OCI-LY7 (cell line): ENCODE measurements at places on chromosomes 1 and 21.

DNA sequence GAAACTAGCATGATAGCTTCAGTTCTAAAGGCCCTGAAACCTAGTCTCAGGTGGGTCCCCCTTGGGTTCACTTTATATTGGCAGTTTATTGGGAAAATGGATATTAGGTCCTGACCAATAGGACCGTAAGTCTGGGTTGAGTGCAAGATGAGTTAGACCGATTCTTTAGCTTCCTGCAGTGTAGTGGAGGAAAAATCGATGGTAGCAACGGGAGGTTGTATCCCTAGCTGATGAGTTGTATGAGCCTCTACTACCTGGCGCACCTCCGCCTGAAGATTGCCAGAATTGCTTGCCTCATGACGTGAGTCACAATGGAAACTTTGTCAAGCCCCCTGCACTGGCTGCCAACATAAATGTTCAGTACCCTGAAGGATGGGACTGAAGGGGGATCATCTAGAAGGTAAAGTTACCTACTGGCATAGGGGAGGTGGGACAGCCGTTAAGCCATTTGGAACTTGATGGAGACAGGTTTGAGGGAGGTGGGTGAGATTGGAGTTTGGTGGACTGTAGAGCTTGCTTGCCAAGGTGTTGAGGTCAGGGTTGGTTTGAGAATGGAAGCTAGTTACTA lies 3.9 kb downstream of the RCC1 start:
- peak; percentile 30 for DNase-seq

DNA sequence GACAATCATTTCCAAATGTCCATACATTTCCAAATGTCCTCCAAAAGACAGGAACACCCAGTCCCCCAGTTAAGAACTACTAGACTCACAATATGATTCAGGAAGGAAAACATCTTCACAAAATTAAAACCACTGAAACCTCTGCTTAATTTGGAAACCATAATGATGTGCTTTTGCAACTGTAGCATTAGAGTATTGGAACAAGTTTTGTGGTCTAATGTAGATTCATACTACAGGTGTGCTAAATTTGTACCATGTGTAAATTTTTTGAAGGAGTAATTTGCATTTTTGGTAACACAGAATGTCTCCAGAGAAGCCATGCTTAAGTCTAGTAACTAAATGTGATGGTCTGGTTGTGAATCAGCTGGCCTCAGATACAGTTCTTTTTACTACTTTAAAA lies 129.6 kb downstream of the DPYD start:
- no peak for DNase-seq

DNA sequence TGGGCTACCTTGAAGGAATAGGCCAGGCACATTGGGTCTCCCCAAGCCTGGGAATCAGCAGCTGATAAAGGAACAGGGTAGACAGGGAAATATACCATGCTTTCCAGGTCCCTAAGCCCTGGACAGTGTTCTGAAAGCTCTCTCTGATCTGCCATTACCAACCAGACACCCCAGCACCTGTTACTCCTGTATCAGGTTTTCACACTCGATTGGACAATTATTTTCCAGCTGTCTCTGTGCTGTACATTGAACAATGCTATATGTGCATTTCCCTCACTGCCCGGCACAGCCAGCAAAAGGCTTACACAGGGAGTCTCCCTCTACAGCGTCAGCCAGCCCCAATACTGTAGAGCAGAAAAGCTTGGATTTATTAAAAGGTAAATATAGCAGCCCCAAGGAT lies 4.7 kb downstream of the CFAP45 start:
- no peak for DNase-seq

DNA sequence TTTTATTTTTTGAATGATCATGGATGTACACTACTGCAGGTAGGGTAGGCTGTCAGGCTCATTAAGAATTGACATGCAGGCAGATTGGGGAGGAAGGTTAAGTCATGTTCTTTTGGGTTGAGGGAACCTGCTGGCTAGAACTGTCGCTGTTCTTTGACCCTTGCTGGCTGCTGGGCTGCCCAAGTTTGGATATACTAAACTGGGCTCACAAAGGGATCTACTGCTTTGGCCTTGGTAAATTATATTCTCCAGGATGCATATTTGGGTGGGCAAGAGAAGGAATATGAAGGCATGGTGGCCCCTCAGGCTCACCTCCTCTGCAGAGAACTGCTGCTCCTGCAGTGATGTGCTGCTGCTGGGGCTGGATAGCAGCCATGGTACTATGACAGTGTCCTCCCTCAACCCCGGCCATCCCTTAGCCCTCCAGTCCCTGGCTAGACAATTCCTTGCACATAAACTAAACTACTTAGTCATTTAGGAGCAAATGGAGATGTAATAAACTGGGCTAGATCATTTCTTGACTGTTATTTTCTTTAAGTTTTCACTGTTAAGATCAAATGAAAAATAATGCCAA lies 6.1 kb downstream of the ATP1A1 start:
- DNase-seq, result no peak

DNA sequence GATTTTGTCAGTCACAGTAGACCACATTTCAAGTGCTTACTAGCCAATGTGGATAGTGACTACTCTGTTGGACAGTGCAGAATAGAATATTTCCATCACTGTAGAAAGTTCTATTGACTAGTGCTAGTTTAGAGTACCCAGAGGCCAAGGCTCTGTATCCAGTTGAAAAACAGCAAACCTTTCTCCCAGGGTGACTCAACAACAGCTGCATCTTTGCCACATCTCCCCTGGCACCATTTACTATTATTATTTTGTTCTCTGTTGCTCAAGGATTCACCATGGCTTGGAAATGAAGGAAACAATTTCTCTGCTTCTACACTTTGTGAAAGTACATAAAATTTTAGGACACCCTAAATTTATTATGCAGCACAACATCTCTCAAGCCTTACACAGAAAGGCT lies 85.3 kb upstream of the WDR26 start:
- no peak for DNase-seq

DNA sequence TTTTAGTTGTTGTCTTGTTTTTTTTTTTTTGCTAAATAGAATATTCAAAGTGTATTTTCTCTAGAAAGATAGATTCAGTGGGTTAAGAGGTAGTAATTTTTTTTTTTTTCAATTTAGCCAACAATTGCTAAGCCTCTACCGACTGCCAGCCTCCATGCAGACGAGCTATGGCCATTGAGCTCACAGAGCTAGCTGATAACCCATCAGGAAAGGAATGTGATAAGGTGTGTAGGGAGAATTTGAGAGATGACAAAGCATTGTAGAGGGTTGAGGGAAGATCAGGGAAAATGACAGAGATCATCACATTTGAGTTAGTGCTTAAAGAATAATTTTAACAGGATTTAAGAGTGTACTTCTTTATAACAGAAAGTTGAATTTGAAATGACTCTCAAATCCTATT lies 30.6 kb downstream of the DNM3 start:
- no peak for DNase-seq

- peak; percentile 93 for DNase-seq
Measured at GRCh38 chr1:39269791-39270342, 65.4 kb downstream of the MACF1 start.

- DNase-seq, result no peak
Measured at GRCh38 chr1:240395336-240395735, 216.6 kb downstream of the GREM2 start.

DNA sequence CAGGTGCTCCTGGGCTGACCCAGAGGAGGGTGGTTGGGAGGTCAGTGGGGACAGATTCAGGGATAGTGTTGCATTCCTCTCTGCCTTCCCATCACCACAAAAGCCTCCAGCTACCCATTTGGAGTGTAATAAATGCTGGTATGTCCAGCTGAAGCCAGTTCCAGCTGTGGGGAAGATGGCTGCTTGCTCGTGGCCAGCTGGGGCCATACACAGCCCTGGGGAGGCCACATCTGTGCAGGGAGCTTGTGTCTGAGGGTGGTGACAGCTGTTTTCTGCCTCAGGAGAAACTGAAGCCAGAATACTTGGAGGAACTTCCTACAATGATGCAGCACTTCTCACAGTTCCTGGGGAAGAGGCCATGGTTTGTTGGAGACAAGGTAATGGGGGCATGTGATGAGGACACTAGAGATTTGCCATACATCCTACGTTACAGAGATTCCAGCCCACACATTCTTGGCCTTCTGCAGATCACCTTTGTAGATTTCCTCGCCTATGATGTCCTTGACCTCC lies 2.7 kb downstream of the GSTM4 start:
- no peak for DNase-seq

- no peak for DNase-seq
Measured at GRCh38 chr1:10778640-10779039, 17.8 kb downstream of the CASZ1 start.

DNA sequence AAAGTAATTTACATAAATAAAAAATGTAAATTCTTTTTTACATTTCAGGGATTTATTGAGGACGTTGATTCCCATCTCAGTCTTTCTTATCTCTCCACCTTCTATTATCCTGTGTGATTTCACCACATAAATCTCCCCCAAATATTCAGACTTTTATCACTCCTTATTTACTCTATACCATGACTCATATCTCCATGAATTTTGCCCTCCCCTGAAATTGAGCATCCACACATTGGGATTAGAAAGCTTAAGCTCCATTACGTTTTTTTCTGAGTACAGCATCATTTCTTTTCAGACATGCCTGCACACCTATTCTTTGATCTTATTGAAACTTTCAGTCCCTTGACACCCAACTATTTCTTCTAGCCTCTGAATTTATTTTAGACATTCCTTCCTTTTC lies 111.2 kb downstream of the IFI44 start:
- DNase-seq, result no peak
